H54 (cell line): ENCODE measurements at places on chromosomes 2 and 18.
A peak's percentile ranks its signal among the peaks of the same experiment; 100 is the strongest.

DNA sequence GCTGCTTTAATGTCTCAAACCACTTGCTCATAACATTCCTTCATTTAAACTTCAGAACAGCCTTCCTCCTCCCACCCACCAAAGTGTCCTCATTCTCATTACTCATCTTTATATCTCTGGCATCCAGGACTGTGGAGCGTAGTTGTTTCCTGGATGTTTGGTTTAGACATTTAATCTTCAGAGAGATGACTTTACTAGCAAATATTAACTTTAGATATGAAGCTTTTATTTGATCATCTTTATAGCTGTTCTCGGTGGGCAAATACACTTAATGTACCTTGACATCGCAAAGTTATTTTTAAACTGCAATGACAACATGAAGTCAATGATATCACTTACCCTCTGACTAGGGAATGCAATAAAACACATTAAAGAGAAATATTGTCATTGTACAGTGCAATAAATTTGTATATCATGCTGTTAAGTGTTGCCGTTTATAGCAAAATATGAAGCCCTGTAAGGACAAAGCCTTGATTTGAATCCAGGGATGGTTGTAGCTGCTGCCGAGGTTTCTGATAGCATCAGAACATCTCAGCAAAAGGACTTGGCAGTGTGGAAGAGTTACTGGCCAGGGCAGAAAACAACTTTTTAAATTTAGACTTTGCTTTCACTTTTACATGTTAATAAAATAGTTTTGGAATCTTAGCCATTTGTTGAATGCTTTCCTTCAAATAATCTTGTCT is 4.6 kb upstream of the LAMA3 start:
- DNase-seq = no peak

DNA sequence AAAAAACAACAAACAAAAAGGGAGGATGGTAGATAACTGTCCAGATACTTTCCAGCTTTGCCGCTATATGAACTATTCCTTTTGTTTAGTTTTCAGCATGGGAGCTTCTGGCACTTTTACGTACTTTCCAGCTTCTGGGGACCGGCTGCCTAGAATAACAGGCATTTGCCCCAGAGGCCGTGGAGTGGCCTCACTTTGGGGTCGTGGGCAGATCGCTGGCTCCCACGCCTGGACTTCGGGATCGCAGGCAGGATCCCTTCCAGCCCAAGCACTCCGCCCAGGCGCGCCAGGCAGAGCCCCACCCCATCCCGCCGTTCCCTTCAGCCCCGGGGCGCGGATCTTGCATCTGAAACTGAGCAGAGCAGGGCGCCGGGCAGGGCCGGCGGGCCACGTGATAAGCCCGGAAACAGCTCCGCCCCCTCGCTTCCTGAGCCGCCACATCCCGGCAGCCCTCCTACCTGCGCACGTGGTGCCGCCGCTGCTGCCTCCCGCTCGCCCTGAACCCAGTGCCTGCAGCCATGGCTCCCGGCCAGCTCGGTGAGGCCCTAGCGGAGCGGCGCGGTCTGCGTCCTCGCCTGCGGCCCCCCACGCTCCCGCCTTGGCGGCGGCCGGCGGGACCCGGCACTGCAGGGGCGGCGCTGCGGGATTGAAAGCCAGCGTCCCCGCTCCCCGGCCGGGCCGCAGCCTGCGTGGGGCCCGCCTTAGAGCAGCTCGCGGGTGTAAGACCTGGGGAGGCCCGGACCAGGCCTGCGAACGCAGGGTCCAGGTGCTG is at the start of gene ATIC:
TSS of gene ATIC (plus strand) at position 435 of the 772 bp plus-strand sequence. CDS start at position 519, 84 bp downstream.
- peak; percentile 92 for DNase-seq

- DNase-seq = no peak
These were observed 18.7 kb upstream of the RGPD4 start for GRCh38 chr2:107807988-107808387.

GRCh38 chr2:172613615-172614231 is 57.8 kb downstream of the PDK1 start:
- DNase-seq = no peak

GRCh38 chr2:223519471-223519870 is 82.7 kb downstream of the SCG2 start:
- no peak for DNase-seq

DNA sequence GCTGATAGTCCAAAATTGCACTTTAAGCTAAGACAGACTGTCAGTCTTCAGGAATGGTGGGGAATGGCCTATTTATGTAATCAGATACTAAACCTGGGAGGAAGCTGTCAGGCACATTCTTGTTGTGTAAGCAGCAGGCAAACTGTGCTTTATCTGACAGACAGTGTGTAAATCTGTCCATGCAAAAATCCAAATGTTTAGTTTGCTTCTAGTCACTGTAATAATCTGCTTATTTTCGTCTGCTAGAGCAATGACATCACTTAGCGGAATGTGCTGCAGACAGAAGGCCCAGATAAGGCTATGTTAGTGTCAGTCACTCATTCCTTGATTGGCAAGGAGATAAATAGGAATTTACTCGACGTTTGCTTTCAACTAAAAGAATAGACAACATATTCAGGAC is 263.5 kb downstream of the ZNF407 start:
- DNase-seq = no peak

DNA sequence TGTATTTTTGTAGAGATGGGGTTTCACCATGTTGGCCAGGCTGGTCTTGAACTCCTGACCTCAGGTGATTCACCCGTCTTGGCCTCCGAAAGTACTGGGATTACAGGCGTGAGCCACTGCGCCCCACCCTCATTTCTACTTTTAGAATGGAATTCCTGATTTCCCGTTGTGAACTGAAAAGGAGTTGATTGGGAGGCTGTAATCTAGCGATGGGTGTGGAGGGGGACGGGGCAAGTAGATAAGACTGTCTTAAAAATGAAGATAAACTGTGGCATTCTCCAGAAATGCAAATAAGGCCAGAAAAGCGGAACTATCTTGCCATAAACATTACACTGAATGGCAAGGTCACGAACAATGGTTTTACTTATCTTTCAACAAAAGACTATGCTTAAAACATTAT is 135.4 kb downstream of the TRIB2 start:
- DNase-seq = no peak

- DNase-seq = no peak
These were observed 42.2 kb downstream of the LBH start for GRCh38 chr2:30273574-30273929.

DNA sequence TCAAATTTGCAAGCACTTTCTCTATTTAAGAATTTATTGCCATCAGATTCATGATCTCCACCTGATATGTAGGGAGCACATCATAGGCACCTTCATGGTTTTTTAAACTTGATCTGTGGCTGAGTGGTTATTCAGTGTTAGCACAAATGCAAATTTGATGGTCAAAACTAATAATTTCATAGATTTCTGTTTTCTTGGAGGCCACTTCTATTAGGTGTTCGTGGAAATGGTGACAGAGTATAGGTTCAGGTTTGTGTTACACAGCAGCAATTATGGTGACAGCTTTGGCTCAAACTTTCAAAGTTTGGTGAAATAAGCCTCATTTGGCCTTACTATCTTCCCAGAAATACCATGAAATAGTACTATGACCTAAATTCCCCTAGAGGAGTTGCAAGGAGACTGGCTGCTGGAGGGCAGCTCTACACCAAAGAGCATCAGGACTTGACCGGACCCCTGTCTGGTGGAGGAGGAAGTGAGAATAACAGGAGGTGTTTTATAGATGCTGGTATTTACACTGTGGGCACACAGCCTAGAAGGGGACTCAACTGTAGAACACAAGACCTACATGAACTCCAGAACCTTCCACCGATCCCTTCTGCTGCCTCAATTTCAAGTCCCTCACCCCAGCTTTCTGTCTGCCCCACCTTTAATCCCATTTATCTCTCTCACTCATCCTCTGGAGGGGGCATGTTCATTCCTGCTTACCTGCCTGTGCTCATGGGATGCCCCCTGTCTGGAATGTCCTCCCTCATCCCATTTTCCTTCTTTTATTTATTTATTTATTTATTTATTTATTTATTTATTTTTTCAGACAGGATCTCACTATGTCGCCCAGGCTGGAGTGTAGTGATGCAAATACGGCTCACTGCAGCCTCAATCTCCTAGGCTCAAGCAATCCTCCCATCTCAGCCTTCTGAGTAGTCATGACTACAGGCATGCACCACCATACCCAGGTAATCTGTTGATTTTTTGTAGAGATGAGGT is 132.9 kb upstream of the SIX2 start:
- no peak for DNase-seq

GRCh38 chr2:47636596-47637264 is 146.2 kb upstream of the MSH6 start:
- DNase-seq = no peak

- DNase-seq = no peak
These were observed 14.8 kb upstream of the IMP4 start for GRCh38 chr2:130327703-130328527.

- DNase-seq = no peak
These were observed 602.7 kb downstream of the KCNJ3 start for GRCh38 chr2:155301221-155301620.

DNA sequence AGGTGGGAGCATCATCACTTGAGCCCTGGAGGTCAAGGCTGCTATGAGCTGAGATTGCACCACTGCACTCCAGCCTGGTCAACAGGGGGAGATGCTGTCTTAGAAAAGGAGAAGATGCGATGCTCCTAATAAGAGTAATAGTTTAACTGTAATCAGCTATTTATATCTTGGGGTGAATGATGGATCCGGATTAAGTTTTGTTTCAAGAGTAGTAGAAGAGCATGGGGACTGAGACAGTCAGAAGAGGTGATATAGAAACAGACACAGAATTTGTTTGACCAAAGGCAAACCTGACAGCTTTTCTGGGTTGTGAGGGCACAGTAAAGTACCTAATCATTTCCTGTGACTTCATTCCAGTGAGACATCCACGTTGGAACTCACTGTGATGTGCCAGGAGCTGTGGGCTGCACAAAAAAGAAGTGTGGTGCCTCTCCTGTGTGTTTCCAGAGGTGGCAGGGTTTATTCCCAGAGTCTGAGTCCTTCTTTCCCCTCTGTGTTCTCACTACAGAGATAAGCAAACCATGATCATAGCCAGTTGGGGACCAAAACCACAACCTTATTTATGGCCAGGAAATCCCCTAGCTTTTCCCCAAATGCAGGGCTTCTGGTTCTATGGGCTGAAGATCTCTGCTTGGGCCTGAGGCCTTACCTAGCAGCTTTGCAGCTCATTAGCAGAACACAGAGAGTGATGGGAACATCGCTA is 113.7 kb downstream of the XRCC5 start:
- peak; percentile 31 for DNase-seq

DNA sequence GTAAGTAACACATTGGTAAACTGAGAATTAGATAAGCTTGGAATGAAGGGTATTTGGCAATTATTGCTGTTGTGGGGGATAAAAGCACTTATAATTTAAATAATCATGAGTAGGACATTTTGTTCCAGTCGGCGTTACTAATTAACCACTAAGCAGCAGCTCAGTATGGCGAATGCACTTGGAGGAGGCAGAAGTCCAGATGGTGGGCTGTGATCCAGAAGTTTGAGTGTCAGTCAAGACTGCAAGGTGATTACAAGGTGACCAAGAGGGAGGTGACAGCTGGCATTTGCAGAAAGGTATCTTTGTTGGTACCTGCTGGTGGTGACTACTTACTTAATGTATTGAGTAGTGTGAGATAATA is 643.6 kb upstream of the FAM98A start:
- no peak for DNase-seq

GRCh38 chr2:178317811-178318210 is 123.5 kb downstream of the OSBPL6 start:
- no peak for DNase-seq

- DNase-seq = no peak
These were observed 70.5 kb downstream of the PIK3C3 start for GRCh38 chr18:42025491-42025890.

- DNase-seq = no peak
These were observed 47.3 kb downstream of the WDFY1 start for GRCh38 chr2:223897669-223898330.

DNA sequence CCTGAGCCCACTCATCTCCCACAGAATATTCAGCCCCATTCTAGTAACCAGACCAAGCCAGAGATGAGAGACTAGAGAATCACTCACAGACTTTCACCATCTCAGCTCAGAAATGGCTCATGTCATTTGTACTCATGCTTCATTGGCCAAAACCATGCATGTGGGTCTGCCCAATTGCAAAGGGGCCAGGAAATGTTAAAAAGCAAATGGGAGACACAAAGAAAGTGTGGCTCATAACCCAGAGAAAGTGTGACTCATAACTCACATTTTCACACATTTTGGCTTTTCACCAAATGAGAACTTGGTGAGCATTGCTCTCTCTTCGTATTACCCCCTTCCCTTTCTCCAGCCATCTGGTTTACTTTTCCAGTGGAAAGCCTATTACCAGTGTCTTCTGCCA is 66.2 kb downstream of the MDH1 start:
- DNase-seq = no peak

DNA sequence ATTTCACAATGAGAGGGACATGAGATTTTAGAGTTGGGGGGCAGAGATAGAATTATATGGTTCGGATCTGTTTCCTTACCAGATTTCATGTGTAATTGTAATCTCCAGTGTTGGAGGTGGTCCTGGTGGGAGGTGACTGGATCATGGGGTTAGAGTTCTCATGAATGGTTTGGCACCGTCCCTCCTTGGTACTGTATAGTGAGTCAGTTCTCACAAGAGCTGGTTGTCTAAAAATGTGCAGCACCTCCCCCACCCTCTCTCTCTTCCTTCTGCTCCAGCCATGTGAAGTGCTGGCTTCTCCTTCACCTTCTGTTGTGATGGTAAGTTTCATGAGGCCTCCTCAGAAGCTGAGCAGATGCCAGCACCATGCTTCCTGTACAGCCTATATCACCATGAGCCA is 138.1 kb downstream of the SCG2 start:
- no peak for DNase-seq
